ENCODE measurements at places on chromosomes 5 and 9.

DNA sequence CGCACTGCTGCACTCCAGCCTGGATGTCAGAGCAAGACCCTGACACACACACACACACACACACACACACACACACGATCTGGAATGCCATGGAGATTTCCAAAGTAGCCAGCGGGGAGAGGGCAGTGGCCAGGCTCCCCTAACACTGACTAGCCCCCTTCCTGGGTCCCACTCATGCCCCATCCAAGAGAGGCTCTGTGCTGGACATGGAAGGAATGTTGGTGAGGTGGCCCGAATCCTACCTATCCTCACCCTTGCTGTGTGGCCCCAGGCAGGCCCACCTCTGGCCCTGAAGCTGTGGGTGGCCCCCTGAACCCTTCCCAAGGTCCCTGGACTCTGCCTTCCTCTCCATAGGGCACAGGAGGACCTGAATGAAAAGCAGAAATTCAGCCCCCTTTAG is 7.3 kb downstream of the BRD3 start:
- DNase-seq: no peak

GRCh38 chr5:145178641-145179523 is 656.3 kb downstream of the PRELID2 start:
- DNase-seq: no peak

DNA sequence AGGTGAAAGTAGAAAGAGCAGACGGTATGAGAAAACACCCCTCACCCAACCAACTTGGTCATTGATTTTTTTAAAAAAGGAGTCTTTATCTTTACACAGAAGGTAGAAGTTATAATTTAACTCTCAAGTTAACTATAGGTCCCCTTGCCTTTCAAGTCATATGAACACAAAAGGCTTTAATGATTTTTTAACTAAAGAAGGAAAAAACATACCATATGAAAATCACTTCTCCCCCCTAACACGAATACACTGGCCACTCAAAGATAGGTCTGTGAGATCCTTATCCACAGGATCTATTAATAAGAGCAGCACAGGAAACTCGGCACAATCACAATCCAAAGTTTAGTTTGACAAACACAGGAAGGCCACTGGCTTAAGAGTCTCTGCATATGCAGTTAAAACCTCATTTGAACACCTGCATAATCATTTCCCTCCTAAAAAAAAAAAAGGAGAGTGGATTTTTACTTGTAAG is 138.0 kb downstream of the ENC1 start:
- no peak for DNase-seq

DNA sequence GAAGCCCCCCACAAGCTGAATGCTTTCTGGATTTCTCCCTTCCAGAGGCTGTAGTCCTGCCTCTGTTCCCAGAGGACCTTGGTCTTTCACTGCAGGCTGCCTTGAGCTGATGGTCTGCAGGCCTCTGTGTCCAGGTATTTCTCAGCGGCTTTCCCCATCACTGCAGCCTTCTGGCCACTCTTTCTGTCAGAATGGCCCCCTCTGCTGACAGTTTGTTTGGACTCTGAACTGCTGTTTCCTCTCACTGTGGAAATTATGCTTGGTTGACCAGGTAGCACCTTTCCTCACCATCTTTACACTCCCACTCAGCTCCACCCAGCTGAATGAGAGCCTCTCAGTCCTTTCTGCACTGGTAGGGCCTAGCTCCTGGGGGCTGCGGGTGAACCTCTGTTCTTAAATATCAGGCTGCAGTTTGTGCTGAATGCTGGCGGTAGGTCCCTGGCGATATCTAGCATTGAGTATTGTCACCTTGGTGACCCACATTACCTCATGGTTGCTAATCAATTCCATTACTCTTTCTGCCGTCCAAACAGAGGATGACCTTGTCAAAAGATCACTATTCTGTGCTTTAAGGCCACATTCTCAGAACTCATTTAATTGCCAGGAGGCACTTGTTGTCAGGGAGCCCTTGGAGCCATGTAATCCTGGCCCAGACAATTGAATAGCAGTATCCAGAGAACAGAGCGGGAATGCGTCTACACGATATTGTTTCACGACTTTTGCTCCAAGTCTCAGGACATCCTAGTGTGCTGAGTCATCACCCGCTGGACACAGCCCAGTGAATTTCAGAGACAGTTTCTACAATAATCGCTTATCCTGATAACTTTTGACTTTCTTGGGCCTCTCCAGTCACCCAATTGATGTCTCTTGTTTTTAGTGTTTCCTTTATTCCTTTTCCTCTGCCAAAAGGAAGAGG is 230.2 kb downstream of the TENT4A start:
- no peak for DNase-seq

DNA sequence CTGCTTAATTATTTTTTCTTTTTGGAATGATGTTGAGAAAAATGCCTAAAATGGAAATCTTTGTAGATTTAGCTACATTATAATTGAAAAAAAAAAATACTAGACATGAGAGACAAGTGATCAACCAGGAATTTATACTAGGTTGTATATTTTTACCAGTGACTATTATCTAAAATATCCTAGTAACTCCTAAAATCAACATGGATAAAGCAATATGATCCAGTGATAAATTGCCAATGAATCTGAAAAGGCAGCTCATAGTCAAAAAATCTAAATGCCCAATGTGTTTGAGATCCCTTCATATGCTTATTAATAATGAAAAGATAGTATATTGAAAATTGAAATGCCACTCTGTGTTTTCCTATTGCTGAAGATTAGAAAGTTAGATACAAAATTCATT is 778.2 kb downstream of the MTRR start:
- no peak for DNase-seq

GRCh38 chr5:119357808-119358529 is 2.1 kb downstream of the TNFAIP8 start:
- DNase-seq: no peak

GRCh38 chr9:121286973-121287741 is 19.2 kb downstream of the GSN start:
- DNase-seq: no peak

- no peak for DNase-seq
Measured at GRCh38 chr9:98977813-98978212, 34.1 kb downstream of the COL15A1 start.

DNA sequence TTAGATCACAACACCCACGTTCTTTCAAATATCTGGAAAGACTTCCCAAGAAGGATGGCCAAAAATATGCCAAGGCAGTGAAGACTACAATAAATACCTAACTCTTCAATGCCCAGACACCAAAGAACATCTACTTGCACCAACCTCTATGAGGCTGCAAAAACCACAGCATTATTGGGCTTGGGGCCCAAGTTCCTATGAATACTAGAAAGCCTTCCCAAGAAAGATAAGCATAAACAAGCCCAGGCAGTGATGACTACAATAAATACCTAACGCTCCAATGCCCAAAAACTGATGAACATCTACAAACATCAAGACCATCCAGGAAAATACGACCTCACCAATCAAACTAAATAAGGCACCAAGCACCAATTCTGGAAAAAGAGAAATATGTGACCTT is 41.3 kb downstream of the AP3B1 start:
- DNase-seq: no peak

DNA sequence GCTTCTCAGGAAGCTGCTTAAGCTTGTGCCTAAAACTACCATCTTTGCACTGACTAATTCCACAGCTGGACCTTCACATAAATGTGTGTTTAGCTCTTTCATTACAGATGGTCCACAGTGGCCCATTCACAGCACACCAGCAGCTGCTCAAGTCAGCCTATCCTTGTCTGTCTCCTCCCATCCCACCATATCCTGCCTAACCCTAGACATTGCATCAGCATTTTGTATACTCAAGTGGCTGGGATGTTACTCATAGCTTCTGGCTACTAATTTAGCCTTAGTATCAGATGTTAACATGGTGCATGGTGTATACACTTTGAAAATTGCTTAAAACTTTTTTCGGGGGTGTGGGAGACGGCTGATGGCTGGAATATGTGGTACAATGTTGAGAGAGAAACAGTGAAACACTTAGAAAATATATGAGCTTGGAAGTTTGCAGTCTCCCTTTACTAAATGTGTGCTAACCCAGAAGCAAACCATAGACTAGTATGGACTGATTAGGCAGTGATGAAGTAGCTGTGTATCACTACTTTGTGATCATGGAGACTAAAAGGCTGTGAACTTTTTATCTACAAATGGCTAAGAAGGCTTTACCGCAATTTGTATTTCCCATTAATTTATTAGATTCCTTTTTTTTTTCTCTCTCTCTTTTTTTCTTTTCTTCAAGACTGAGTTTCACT is 83.1 kb downstream of the JMY start:
- no peak for DNase-seq

DNA sequence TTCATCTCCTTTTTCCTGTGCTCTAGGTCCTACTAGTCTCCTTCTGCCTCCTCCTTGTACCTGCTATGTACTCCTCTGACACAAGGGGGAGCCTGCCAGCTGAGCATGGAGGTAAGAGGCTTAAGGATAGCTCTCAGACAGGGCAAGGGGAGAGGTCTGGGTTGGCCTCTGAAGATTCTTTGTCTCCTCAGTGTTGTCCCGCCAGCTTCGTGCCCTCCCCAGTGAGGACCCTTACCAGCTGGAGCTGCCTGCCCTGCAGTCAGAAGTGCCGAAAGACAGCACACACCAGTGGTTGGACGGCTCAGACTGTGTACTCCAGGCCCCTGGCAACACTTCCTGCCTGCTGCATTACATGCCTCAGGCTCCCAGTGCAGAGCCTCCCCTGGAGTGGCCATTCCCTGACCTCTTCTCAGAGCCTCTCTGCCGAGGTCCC is 3.8 kb downstream of the CREB3 start:
- peak; percentile 33 for DNase-seq
